ENCODE measurements at places on chromosomes 12 and 14.

GRCh38 chr14:100773331-100774163 lies 46.9 kb downstream of the DLK1 start:
- no peak for DNase-seq

DNA sequence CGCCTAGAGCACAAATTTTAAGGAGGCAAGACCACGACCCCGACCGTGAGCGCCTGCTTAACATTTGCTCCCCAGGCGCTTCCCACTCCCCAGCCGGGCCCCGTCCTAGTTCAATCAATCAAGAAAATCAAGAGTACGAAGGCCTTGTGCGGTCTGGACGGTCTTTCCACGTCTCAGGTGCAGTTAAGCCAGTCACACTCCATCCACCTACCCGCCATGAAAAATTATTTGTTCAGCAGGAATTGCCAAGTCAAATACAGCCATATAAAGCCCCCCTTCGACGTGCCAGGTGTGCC lies 603 bp upstream of the LRR1 start:
- DNase-seq = no peak

GRCh38 chr12:81518638-81519037 lies 240.5 kb downstream of the PPFIA2 start:
- DNase-seq = no peak

GRCh38 chr12:116855744-116856470 lies 25.3 kb downstream of the HRK start:
- no peak for DNase-seq

DNA sequence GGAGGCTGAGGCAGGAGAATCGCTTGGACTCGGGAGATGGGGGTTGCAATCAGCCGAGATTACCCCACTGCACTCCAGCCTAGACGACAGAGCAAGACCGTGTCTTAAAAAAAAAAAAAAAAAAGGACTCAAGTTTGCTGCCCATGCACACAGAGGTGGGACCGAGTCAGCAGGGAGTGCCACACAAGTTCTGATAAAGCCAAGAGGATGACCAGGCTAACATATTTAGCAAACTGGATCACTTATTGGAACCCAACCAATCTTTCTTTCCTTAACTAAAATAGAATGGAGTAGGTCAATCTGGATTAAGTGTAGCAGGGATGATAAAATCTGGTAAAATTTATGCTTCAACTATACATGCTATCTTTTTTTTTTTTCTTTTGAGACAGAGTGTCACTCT lies 190.4 kb upstream of the FOXN3 start:
- DNase-seq = no peak

GRCh38 chr14:99729991-99730875 lies 46.1 kb downstream of the CYP46A1 start:
- peak; percentile 75 for DNase-seq
